ENCODE measurements at places on chromosomes 11 and 22.

- no peak for DNase-seq
- H3K27me3 ChIP-seq: no peaks in the 10 kb centered on the region
- H3K4me3 ChIP-seq: no peak overlapping the region
- no peaks in the 10 kb centered on the region for H3K36me3 ChIP-seq
- no peaks in the 10 kb centered on the region for H3K4me1 ChIP-seq
These were observed 14.3 kb downstream of the FGF3 start for GRCh38 chr11:69804769-69805508.

- H3K4me1 ChIP-seq: no peaks in the 10 kb centered on the region
- H3K27me3 ChIP-seq: no peaks in the 10 kb centered on the region
- no peak for DNase-seq
- no peak overlapping the region for H3K27ac ChIP-seq
These were observed 10.5 kb upstream of the PHOX2A start for GRCh38 chr11:72254299-72254993.

DNA sequence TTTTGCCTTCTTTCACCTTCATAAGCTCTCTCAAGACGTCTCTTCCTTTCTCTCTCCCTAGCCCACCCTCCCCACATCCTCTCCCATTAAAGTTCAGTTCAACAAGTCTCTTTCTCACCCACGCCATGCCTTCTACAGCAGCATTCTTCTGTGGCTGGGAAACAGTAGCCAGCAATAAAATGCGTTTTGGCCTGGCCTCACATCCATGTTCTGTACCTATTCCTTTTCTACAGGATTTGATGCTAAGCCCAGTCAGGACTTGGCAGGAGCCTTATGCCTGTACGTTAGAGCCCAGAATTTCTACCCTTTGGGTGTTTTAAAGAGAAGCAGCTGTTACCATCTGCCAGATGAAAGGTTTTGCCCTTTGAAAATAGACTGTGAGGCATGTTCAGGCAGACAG is 7.1 kb upstream of the CD44 start:
- H3K36me3 ChIP-seq: no peaks in the 10 kb centered on the region
- H3K4me3 ChIP-seq: no peak overlapping the region
- H3K27ac ChIP-seq: no peak overlapping the region
- H3K4me1 ChIP-seq: no peaks in the 10 kb centered on the region
- no peak for DNase-seq
- H3K27me3 ChIP-seq: no peaks in the 10 kb centered on the region

- no peaks in the 10 kb centered on the region for H3K36me3 ChIP-seq
- peaks cover 23% of the 10 kb centered on the region for H3K4me1 ChIP-seq
- H3K27me3 ChIP-seq: no peaks in the 10 kb centered on the region
- DNase-seq: no peak
- no peak overlapping the region for H3K4me3 ChIP-seq
- H3K27ac ChIP-seq: no peak overlapping the region
These were observed 2.3 kb downstream of the USP35 start for GRCh38 chr11:78190871-78191538.
